Left kidney (tissue), 8 donors: ENCODE measurements at places on chromosomes 11 and 22. TPM values are rescaled to one million over a fixed set of nuclear protein-coding genes. Genes with fewer than 3 reads are reported as not detected.

DNA sequence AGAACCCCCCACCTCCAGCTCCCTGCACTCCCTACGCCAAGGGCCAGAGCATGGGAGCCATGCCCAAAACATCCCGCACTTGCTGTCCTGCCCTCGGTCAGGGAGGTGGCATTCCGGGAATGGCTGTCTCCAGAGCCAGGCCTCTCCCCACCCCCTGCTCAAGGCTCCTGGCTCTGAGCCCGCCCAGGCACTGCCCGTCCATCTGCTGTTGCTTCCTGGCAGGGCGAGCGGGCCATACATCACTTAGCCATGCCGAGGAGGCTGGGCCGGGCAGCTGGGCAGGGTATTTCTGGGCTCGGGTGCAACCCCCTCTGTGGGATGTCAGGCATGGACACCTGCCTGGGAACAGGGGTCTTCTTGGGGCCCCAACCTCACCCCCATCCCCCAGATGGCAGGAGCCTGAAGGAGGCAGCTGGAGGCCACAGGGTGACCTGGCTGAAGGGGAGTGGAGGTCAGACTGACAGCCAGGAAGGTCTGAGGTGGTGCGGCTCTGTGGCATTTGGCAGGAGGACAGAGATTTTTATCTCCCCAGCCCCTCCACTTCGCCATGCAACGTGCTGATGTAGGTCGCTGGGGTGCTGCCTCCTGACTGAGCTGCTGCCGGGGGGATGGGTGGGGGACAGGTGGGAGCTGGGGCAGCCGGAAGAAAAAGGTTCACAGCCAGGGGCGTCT, 8.7 kb upstream of the CABP7 start:
- no peak for DNase-seq

- DNase-seq, result no peak
Measured at GRCh38 chr22:39645532-39645931, 75.0 kb downstream of the CACNA1I start.

GRCh38 chr11:12808519-12808918, 134.3 kb downstream of the TEAD1 start:
- no peak for DNase-seq

DNA sequence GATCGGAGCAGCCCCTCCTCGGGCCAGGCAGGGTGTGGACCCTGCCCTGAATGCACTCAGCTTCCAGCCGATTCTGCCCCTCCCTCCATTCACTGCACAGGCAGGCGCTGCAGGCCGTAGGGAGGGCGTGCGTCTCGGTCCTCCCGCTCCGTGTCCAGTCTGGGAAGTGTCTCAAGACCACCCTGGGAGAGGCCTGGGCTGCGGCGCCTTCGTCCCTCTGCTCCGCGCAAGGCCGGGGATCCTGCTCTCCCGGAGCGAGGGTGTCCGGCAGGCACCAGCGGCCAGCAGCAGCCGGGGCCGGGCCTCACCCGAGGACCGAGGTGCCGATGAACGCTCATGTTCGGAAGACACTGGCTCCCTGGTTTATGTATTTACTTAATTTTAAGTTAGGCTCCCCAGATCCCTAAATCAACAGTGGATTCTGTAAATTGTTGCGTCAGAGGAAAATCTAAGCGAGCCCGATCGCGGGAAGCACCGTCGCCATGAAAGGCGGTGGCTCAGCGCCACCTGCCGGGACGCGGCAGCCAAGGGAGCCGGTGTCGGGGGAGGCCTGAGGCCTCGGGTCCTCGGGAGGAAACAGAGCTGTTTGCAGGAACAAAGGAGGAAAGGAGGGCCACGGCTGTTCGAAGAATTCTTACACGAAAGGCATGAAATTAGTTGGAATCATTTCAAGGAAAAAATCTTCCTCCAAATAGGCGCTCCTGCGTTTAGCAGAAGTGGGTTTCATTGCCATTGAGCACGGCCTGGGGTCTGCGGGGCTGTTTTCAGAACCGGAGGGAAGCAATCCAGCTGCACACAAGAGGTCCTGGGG, 195.3 kb downstream of the BRD1 start:
- DNase-seq, result peak; percentile 78

The SCUBE2 gene
- polyA plus RNA-seq, result 6.8 TPM

The ACTN3 gene
- 1.1 TPM for polyA plus RNA-seq

DNA sequence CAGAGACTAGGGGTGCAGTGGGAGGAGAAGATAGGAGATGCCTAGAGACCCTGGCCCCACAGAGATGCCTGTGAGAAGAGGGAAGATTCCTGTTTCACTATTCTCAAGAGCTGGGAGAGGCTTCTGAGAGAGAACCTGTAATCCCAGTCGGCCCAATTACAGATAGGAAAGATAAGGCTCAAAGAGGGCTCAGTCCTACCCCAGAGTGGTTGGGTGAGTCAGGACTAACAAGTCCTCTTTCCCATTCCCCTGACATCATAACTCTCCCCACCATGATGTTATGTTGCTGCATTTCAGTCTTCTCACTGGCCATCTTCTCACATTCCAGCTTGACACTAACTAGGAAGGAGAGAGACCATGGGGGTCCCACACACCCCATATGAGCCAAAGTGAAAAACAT, 17.9 kb downstream of the ARHGEF12 start:
- DNase-seq, result no peak
